ENCODE measurements at places on chromosomes 16 and 17. TPM values are rescaled to one million over a fixed set of nuclear protein-coding genes. Genes with fewer than 3 reads are reported as not detected.

Gene STX8
- total RNA-seq = 32.2 TPM

Gene SLC2A4
- total RNA-seq = 10.5 TPM

Gene MT1G
- total RNA-seq = 413 TPM

Gene HOXB8
- total RNA-seq = not detected

Gene AOC3
- 55.7 TPM for total RNA-seq

- H3K4me3 ChIP-seq = no peak overlapping the region
- no peaks in the 10 kb centered on the region for H3K4me1 ChIP-seq
- no peaks in the 10 kb centered on the region for H3K36me3 ChIP-seq
- peak; percentile 2 for DNase-seq
- H3K27me3 ChIP-seq = no peaks in the 10 kb centered on the region
Observed at GRCh38 chr17:83186226-83186625, 106.8 kb downstream of the METRNL start.

GRCh38 chr17:76071531-76072147, 678 bp downstream of the SRP68 start:
- no peaks in the 10 kb centered on the region for H3K36me3 ChIP-seq
- H3K27ac ChIP-seq = peak overlapping the region; percentile 68
- H3K4me1 ChIP-seq = peaks cover 47% of the 10 kb centered on the region
- no peak for DNase-seq

DNA sequence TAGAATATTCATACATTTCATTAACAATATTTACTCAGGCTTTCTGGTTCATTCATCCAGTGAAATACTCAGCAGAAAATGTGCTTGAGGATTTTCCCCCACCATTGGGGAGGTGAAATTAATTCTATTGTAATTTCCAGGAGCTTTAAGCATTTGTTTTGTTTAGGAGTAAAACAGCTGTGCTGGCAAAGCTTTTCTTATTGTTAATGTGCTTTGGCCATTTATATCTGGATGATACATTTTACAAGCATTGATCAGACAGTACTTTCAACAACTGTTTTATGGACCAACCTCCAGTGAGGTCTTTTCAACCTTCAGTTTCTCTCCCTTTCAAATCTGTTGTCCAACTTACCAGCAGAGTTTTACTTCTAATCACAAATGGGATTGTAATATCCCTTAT, 672.4 kb downstream of the CDH11 start:
- H3K27ac ChIP-seq = no peak overlapping the region
- no peak overlapping the region for H3K4me3 ChIP-seq
- DNase-seq = no peak
- H3K36me3 ChIP-seq = no peaks in the 10 kb centered on the region
- no peaks in the 10 kb centered on the region for H3K27me3 ChIP-seq

DNA sequence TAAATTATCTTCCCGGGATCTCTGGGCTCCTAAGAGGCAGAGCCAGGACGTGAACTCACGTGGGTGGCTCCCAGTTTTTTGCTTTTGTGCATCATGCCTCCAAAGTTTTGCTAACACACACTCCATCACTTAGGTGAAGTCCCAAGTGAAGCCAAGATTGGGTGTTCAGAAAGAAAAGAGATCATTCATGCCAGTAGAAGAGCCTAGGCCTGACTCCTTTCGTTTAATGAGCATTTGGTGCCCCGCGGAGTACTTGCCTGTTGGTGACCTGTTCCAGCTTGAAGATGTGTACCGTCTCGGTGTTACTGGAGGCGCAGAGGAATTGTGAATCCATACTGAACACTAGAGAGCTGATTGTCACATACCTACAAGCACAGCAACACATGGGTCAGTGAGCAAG, 24.1 kb downstream of the WIPI1 start:
- H3K4me1 ChIP-seq = peaks cover 14% of the 10 kb centered on the region
- no peak overlapping the region for H3K4me3 ChIP-seq
- no peaks in the 10 kb centered on the region for H3K27me3 ChIP-seq
- DNase-seq = no peak
- H3K36me3 ChIP-seq = peaks cover 54% of the 10 kb centered on the region

GRCh38 chr16:3971706-3972105, 91.2 kb upstream of the CREBBP start:
- H3K27ac ChIP-seq = no peak overlapping the region
- H3K4me1 ChIP-seq = no peaks in the 10 kb centered on the region
- H3K4me3 ChIP-seq = no peak overlapping the region
- peak; percentile 34 for DNase-seq

- H3K27me3 ChIP-seq = no peaks in the 10 kb centered on the region
- H3K36me3 ChIP-seq = no peaks in the 10 kb centered on the region
- no peak overlapping the region for H3K4me3 ChIP-seq
Observed at GRCh38 chr16:78496189-78496588, 396.7 kb downstream of the WWOX start.

GRCh38 chr16:72244853-72245252, 72.9 kb upstream of the PMFBP1 start:
- no peaks in the 10 kb centered on the region for H3K27me3 ChIP-seq
- DNase-seq = no peak
- H3K36me3 ChIP-seq = no peaks in the 10 kb centered on the region
- H3K4me1 ChIP-seq = peaks cover 32% of the 10 kb centered on the region

DNA sequence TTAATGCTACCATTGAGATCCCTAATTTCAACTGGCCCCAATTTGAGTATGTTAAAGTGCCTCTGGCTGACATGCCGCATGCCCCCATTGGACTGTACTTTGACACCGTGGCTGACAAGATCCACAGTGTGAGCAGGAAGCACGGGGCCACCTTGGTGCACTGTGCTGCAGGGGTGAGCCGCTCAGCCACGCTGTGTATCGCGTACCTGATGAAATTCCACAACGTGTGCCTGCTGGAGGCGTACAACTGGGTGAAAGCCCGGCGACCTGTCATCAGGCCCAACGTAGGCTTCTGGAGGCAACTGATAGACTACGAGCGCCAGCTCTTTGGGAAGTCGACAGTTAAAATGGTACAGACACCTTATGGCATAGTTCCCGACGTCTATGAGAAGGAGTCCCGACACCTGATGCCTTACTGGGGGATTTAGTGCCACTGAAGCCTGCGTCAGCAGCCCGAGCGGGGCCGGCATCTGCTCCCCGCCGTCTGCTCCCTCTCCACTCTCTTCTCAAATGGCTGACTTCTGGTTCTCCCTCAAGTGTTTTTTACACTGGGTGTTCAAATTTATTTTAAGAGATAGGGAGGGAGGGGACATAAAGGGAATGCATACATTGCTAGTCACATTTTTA, 22.9 kb downstream of the DUSP14 start:
- no peak overlapping the region for H3K27ac ChIP-seq
- no peak overlapping the region for H3K4me3 ChIP-seq
- no peaks in the 10 kb centered on the region for H3K27me3 ChIP-seq
- peaks cover 8% of the 10 kb centered on the region for H3K36me3 ChIP-seq

DNA sequence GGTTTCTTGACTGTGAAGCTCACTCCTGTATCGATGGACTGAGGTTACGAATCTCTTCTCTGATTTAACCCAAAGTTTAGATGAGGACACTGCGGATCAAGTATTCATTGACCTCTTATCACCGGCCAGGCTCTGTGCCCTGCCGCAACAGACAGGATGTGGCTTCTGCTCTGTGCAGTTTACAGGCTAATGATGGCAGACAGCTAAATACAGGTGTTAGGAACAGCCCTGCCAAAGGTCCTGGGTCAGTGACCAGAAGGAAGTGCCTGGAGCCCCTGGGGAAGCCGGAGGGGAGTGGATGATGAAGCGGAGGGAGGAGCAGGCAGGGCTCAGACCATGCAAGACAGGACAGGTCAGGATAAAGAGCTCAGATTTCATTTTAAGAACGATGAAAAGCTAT, 44.4 kb downstream of the HAPSTR1 start:
- H3K4me1 ChIP-seq = peaks cover 5% of the 10 kb centered on the region
- no peak overlapping the region for H3K27ac ChIP-seq
- no peak for DNase-seq
- no peaks in the 10 kb centered on the region for H3K27me3 ChIP-seq
